Astrocyte of the hippocampus (primary cell): ENCODE measurements at places on chromosomes 16 and 17.

- DNase-seq: no peak
Observed at GRCh38 chr16:48603647-48604376, 6.2 kb downstream of the N4BP1 start.

DNA sequence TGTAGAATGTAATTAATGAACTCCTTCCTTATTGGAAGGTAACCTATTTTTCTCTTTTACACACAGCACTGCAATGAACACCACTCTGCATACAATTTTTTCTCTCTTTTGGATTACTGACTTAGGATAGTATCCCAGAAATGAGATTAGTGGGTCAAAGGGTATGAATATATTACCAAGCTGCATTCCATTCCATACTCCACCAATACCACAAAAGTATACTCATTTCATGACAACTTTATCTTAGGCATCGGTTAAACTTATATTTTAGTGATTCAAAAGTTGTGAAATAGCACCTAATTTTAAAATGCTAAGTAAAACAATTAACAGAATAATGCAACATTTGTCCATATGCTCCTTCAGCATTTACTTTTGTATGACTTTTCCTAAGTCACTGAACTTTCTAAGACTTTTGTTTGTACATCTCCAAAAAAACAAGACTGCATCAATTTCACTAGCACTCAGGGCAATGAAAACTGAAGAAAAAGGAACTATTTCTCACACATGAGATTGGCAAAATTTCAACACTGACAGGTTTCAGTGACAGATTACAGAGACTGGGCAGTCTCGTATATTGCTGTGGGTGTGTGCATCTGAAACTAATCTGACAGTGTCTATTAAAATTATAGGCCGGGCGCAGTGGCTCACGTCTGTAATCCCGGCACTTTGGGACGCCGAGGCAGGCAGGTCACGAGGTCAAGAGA lies 32.1 kb downstream of the HELZ start:
- DNase-seq: peak; percentile 58

- DNase-seq: no peak
Observed at GRCh38 chr17:67637901-67638641, 79.7 kb upstream of the NOL11 start.

DNA sequence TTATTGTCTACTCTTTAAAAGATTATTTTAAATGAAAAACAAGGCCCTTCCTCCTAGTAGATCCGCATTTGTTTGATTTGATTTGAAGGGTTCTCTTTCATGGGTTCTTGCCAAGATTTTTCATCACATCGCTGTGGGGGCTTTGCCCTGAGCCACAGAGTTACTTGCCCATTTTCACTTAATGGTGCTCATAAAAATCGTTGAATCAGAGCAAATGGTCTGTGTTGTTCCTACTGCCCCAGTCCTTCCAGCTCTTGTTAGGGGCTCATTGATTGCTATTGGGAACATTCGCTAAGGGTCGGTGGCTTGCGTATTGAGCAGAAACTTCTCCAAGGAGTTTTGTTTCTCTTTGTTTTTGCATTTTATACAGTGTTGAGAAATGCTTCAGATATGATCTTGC lies 1023.4 kb upstream of the CDH8 start:
- DNase-seq: no peak

- DNase-seq: no peak
Observed at GRCh38 chr17:15334266-15334665, 7.1 kb downstream of the TEKT3 start.
